Pericardium fibroblast (primary cell): ENCODE measurements at places on chromosomes 7 and 10. TPM values are rescaled to one million over a fixed set of nuclear protein-coding genes. Genes with fewer than 3 reads are reported as not detected.

Gene TACR2
- not detected in 2 replicates for total RNA-seq

Gene HYAL4
- total RNA-seq, result not detected in 2 replicates

Gene KNDC1
- total RNA-seq, result 0.51 and 1.2 TPM in 2 replicates

Gene MOGAT3
- not detected in 2 replicates for total RNA-seq

Gene MMP21
- total RNA-seq, result not detected in 2 replicates

Gene COX19
- 5.3 and 5.4 TPM in 2 replicates for total RNA-seq

Gene PAX4
- not detected in 2 replicates for total RNA-seq

Gene GIMAP4
- total RNA-seq, result not detected in 2 replicates

Gene TMEM248
- total RNA-seq, result 91.2 and 127 TPM in 2 replicates

Gene CD36
- 0.77 and 6.2 TPM in 2 replicates for total RNA-seq

Gene MEOX2
- total RNA-seq, result 10.3 and 17.0 TPM in 2 replicates

Gene PLAU
- 52.7 and 77.5 TPM in 2 replicates for total RNA-seq
